ENCODE measurements at places on chromosomes 6 and 20. TPM values are rescaled to one million over a fixed set of nuclear protein-coding genes. Genes with fewer than 3 reads are reported as not detected.

DNA sequence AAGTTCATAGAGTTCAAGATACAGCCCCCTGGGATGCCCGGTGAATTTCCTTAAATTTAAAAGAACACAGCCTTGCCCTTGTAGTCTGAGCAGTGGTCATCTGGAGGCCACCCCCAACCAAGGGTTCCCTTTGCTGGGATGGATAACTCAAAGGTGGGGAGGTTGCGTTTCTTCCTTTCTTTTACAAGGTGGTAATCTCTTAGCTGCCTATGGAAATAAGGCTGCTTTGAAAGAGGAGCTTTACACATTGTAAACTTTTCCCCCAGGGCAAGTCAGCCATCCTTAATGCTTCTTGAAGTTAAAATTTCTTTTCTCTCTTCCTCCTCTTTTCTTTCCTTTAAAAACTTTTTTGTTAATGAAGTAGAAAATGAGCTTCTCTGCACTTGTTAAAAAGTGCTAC is 71.2 kb upstream of the PRDM1 start:
- no peak for DNase-seq

Gene MEA1
- polyA plus RNA-seq, result 90.4 TPM

Gene ADNP
- polyA plus RNA-seq, result 92.4 TPM

DNA sequence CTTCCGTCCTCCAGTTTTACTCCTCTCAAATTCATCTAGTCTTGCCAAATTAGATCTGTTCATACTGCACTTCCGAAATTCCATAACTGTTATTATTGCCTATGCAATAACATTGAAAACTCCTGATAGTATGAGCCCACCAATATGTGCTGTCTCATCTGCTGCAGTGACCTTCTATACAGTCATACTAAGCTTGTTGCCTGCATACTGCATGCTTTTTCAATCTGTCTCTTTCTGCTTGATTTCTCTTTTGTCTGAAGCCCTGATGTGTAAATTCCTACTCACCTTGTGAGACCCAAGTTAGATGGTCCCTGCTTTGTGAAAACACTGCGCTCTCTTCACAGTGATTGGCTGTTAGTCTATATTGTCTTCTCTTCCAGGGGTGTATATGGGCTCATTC is 1.1 kb downstream of the TBP start:
- DNase-seq, result no peak

Gene KCNK16
- 0.22 TPM for polyA plus RNA-seq

DNA sequence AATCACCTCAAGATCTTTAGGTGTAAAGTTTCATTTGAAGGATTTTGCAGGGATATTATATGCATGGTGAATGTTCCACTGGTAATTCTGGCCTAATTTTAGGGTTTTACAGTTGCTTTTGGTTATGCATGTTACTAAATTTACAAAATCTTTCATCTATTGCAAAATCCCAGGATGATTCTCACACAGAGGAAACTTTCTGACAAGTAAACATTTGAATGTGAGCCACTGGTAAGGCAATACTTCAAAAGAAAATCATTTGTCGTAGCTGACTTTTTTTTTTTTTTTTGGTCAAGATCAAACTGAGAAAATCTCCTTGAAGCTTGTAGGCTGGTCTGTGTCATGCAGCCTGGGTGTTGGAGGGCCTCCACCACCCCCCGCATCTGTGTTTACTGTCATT is 141.9 kb upstream of the EXOC2 start:
- no peak for DNase-seq

- DNase-seq, result no peak
Measured at GRCh38 chr6:157832250-157832967, 9.4 kb downstream of the SNX9 start.

Gene SLC13A3
- polyA plus RNA-seq, result 6.2 TPM

DNA sequence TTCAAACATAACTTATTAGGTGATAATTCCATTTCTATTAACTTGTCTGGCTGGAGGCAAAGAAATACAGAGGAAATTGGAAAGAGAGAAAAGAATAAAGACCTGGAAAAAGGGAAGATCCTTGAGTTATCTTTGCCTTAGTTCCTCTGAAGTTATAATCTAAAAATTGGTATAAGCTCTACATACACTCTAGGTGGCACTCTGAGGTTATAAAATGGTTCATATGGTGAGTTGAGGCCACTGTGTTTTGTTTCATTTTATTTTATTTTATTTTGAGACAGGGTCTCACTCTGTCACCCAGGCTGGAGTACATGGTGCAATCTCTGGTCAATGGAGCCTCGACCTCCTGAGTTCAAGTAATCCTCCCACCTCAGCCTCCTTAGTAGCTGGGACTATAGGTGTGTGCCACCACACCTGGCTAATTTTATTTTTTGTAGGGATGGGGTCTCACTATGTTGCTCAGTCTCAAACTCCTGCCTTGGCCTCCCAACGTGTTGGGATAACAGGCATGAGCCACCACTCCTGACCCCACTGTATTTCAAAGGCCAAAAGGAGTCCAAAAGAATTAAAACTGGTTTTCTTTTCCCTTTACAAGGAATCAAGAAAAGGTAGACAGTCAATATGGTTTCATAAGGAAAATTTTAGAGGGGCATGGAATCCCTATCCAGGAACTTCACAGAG is 19.4 kb downstream of the GPX6 start:
- DNase-seq, result no peak

DNA sequence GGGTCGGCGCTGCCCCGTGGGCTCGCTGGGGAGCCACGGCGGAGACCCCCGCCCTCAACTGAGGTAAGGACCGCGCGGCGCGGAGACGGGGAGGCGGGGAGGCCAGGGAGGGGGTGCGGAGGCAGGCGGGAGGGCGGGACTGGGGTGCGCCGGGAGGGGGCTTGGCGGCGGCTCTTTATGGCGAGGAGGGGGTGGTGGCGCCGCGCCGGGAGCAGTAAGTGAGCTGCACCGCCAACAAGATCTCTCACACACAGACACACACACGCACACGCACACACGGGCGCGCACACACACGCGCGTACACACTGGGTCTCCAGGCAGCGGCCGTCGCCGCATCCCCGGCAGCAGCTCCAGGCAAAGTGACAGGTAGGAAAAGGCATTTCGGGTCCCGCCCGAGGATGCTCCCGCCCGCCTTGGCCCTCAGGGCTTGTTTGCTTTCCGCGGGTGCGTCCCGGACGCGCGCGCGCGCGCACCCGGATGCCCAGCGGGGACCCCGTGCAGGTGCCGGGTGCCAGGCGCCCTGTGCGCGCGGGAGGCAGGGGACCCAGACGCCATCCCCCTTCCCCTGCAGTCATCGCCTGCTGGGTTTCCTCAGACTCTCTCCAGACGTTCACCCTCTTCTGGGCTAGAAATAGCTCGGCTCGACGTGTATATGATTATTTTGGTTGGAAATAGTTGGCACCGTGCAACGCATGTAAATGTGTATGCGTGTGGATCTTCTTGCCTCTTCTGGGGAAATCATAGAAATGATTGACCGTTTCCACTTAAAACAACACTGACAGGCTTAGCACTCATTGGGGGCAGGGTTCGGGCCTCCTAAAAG is at the start of gene PLCB4:
Gene PLCB4, plus strand, starts transcription at position 247 of the 823 bp plus-strand sequence. CDS start 238,728 bp downstream, outside the sequence.
- DNase-seq, result peak; percentile 56

Gene MYL9
- polyA plus RNA-seq, result 391 TPM

DNA sequence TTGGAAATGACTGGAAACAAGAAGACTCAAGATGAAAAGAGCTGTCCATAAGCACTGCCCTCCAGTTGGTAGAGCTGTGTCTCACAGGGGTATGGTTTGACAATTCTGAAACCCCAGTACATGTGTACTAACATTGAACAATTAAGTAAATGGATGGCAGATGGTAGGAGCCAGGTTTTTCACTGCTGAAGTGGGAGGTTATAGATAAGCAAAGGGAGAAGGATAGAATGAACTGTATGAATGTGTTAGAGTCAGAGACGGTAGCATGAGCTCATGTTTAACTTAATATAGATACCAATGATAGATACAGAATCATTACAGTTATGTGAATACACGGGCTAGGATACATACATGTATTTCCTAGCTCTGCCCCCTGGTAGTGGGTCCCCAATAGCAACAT is 95.0 kb upstream of the SIRPA start:
- no peak for DNase-seq

- no peak for DNase-seq
Measured at GRCh38 chr20:13868331-13868730, 83.5 kb downstream of the NDUFAF5 start.

DNA sequence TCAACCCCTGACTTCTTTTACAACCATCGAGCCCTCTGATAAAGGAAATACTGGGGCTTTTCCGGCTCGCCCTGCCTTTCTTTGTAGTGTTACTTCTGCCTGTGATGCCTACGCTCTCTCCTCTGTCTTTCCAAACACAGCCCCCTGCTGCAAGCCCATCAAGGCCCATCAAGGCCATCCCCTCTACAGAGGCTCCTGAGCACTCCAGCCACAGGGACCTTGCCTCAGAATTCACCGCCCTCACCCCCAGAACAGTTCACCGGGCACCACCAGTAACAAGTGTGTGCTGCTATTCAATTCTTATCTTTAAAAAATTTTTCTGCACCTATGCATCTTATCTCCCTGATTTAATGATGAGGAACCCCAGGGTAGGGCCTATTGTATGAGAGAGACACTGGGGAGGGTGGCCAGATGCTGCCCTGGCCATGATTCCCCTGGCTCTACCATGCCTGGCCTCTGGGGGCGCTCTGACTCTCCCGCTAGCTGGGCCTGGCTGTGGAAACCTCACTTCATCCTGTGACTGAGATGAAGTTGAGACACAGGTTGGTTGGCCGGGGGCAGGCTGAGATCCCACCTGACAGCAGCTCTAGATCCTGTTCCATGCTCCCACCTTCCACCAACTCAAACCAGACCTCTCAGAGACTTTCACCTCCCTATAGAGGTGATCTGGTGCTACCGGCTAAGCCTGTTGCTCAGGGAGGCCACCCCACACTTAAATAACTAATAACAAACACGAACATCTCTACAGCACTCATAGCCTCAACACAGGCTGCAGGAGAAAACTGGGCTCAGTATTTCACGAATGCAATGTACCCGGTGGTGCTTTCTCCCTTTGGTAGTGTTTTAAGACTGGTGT is 19.2 kb upstream of the GLP1R start:
- no peak for DNase-seq

DNA sequence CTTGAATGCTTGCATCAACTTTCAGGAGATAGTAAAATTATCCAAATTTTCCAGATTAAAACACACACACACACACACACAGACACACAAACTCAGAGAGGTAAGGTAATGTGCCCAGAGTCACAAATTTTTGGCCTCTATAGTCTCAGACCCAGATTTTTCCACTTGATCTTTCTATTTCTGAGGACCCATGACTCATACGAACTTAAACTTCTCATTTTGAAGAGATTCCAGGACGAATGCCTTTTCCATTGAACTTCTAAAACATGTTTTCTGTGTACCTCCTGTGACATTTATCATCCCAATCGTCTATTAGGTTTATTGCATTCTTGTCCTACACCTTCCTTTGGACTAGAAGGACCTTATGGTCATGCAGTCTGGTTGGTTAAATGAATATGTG is 172.9 kb upstream of the COL21A1 start:
- no peak for DNase-seq

- no peak for DNase-seq
Measured at GRCh38 chr6:167426651-167427050, 101.8 kb downstream of the TTLL2 start.

DNA sequence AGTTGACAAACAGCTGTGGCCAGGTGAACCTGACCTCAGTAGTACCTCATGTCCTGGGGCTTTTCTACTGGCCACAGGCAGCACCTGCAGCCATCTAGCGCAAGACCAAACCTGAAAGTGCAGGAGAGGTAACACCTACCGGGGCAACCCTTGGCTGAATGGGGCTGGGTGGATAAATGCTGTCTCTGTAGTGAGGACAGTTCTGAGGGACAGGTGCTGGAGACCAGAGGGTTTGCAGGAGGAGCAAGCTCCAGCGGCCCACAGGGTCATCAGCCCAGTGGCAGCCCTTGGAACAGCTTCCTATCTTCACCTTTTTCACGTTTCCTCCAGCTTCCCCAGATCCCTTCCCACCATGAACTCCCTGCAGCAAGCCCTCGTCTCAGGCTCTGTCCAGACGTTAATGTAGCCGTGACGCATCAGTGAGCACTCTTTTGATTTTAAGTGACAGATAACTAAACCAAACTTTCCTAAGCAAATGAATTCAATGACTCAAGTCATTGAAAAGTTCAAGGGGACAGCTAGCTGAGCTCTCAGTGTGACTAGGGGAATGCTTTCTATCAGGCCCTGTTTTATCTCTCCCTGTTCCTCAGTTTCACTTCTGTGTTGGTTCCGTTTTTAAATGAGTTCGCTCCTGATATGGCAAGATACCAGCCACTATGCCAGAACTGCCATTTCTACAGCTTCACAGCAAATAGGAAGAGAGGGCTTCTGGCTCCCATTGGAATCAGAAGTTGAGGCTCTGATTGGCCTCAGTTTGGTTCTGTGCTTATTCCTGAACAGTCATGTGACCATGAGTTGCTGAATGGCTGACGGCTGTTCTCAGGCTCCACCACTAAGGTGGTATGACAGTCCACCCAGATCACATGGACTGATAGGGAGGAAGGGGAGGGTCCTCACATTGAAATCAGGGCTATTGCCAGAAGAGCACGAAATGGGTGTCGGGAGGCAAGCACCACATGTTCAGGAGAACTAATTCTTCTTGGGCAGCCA is 12.1 kb upstream of the PFDN4 start:
- no peak for DNase-seq

DNA sequence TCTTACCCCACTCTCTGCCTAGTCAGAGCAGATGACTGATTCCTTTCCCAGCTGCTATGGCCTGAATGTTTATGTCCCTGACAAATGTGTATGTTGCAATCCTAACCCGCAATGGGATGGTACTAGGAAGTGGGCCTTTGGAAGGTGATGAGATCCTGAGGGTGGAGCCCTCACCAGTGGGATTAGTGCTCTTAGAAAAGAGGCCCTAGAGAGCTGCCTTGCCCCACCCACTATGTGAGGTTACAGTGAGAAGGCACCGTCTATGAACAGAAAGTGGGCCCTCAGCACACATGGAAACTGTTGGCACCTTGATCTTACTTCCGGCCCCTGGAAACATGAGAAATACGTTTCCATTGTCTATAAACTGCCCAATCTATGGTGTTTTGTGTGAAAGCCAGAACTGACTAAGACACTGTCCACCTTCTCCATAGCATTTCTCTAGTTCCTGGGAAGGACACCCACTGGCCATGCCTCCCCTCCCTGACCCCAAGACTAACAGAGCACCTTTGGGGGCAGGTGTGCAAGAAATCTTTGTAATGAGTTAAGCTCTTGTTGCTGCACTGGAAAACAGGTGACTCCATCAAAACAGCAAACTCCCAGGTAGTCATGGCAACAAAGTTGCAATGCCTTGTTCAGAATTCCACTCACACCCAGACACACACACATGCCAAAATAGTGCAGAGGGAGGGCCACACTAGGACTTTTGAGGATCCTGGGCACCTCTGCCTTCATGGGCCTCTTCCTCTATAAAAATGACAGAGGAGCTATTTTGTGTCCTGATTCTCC is 16.2 kb downstream of the GABRR2 start:
- DNase-seq, result no peak
